Thoracic aorta endothelial cell (primary cell): ENCODE measurements at places on chromosomes 6 and 20. TPM values are rescaled to one million over a fixed set of nuclear protein-coding genes. Genes with fewer than 3 reads are reported as not detected.

Gene EDN1
- total RNA-seq = 244 and 403 TPM in 2 replicates

Gene SLC17A3
- not detected in 2 replicates for total RNA-seq

Gene VSX1
- not detected in 2 replicates for total RNA-seq

Gene TNF
- total RNA-seq = not detected in 2 replicates

Gene SFT2D1
- total RNA-seq = 20.2 and 29.4 TPM in 2 replicates

Gene KCNG1
- 0.40 and 1.5 TPM in 2 replicates for total RNA-seq

Gene GSTA3
- not detected in 2 replicates for total RNA-seq

Gene HLA-DOB
- not detected in 2 replicates for total RNA-seq

Gene IMPG1
- not detected in 2 replicates for total RNA-seq

Gene TRIM10
- not detected in 2 replicates for total RNA-seq

Gene ZSCAN26
- 15.0 and 15.1 TPM in 2 replicates for total RNA-seq

Gene TREML1
- total RNA-seq = not detected in 2 replicates

Gene PRDM1
- 2.4 and 7.4 TPM in 2 replicates for total RNA-seq

Gene FILIP1
- 6.5 and 7.9 TPM in 2 replicates for total RNA-seq

Gene FRK
- 0.07 and 0.13 TPM in 2 replicates for total RNA-seq

Gene MRS2
- total RNA-seq = 30.7 and 35.0 TPM in 2 replicates

Gene ARMC12
- total RNA-seq = 0.13 TPM in 1 of 2 replicates, not detected in the other
